ENCODE measurements at places on chromosomes 7 and 10.

DNA sequence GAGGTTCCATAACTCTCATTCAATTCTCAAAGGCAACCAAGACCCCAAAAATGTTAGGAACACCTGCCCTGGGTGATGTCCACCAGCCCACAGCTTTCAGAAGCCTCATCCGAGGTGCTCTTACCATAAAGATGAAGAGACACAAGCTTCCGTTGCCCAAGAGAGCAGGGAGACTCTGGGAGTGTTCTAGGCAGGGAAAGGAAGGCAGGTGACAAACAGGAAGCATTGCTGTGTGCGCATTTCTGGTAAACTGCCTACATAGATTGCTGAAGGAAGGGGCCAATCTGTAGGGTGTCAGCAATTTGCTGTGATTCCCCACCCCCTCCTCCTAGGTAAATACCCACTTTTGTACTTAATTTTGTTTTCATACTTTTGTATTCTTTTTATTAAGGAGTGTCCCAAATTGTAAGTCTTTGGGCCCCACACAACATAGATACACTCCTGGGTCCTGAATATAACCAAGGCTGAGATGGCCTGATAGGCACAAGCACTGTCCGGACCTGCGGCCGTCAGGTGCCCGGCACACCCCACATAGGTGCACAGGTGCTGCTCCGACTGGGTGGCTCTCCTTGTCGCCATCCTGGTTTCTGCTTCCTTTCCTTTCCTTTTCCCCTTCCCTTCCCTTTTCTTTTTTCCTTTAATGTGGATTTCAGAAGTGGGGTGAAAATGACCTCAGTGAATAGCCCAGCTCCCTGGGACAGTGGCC is 51.4 kb upstream of the SMNDC1 start:
- no peak for DNase-seq

GRCh38 chr10:30185341-30185740 is 126.0 kb upstream of the JCAD start:
- no peak for DNase-seq

DNA sequence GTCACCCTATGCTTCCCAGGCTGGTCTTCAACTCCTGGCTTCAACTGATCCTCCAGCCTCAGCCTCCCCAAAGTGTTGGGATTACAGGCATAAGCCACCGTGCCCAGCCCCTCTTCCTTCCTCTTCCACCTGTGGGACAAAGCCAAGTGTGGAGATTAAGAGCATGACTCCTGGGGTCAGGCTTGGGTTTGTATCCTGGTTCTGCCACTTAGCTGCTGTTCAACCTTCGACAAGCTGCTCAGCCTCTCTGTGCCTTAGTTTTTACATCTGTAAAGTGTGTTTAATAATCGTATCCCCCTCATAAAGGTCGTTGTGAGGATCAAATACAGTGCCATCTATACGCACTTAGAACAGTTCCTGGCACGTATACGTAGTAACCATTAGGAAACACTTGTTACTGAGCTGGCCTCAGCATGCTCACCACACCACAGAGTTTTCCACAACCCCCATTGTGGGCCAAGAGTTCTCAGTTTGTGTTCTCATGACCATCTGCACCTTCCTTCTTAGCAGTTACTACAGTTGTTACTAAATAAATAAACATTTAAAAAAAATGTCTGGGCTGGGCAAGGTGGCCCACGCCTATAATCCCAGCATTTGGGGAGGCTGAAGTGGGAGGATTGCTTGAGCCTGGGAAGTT is 140.5 kb upstream of the BTBD16 start:
- no peak for DNase-seq

DNA sequence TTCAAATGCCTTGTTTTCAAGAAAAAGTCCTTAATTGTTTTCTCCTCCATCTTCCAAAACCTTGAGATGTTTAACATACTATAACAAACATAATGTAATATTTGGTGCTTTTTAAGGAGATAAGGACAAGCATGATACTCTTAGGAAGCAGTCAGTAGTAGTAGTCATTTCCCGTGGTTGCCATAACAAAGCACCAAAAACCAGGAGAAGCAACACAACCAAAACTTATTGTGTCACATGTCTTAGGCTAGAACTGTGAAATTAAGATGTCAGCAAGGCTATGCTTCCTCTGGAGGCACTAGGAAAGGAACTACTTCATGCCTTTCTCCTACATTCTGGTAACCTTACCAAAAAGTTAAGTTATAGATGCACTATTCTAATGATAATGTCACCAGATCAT is 106.8 kb downstream of the MBL2 start:
- no peak for DNase-seq

DNA sequence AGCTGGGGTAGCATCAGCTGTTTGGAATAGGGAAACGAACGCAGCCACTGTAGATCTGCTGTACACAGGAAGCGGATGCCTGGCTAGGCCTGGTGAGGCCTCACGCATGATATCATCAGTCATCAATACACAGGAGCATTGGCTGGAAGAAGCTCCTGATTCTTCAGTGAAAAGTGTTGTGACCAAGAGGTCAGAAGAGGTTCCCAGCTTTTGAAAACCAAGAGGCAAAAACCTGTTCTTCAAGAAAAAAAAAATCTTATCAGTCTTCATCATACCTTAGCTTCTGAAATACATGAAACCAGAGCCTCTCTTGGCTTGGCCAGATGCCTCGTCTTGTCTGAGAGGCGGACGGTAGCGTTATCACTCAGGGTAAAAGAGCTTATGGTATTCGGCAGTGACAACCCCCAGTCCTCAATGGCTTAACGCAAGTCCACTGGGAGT is 139.3 kb upstream of the TCF7L2 start:
- no peak for DNase-seq

DNA sequence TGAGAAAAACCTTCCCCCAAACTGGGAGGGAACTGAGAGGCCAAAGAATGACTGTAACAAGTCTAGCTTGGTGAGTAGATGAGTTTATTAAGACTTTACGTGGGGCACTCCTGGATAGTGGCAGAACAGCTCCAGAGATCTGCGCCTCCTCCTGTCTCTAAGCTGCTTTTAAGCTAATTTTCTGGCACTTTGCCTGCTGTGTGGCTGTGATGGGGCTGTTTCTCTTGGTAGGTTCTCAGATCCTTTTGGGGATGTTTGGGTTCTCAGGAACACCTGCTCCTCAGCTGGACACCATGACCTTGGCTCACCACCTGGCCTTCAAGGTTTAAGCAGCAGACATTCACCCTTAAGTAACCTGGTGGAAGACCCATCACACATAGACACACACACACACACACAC is 68.3 kb downstream of the AKR1E2 start:
- no peak for DNase-seq

DNA sequence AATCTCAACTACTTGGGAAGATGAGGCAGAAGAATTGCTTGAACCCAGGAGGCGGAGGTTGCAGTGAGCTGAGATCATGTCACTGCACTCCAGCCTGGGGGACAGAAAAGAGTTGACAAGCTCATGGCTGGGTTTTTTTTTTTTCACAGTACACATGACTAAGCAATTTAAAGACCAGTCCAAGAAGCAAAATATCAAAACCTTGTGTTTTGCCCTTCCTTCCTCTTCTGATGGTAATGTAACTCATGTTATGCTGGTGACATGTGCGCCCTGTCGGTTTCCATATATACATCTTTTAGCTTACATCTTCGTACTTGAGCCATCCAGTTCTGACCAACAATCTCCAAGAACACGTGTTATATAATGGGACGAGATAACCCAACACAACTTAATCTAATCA is 237.7 kb upstream of the PLXDC2 start:
- no peak for DNase-seq

All from cardiac fibroblast (primary cell).